Activated naive CD4-positive, alpha-beta T cell treated with anti-CD3 and anti-CD28 coated beads for 36 hours (primary cell): ENCODE measurements at places on chromosomes 11 and 22.

DNA sequence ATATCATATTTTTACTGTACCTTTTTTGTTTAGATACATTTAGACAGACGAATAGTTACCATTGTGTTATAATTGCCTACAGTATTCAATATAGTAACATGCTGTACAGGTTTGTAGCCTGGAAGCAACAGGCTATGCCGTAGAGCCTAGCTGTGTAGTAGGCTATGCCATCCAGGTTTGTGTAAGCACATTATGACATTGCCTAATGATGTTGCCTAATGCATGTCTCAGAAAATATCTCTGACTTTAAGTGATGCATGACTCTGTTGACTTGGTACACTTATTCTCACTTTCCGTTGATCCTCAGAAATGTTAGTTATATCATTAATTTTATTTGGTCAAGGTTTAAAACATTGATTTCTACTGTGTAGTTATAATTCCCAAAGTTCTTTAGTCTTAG lies 39.9 kb downstream of the OR2AT4 start:
- DNase-seq: no peak

- no peak for DNase-seq
Observed at GRCh38 chr11:69516526-69516925, 35.1 kb downstream of the LINC01488 start.

DNA sequence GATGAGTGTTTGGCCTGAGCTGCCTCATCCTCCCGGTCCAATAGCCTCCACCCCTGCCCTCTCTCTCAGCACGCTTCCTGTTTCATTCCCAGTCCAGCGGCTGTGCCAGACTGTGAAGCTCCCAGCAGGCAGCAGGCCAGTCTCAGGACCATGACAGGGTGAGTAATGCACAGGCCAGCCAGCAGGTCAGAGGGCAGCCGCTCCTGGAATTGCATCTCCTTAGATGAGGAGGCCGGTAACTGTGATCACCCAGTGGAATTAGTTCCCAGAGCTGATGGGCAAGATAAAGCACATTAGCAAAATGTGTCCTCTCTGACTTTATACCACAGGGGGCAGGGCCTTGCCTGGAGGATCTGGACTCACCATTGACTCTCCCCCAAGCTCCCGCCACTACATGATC lies 251.2 kb downstream of the ETS1 start:
- no peak for DNase-seq

GRCh38 chr11:92929653-92930052 lies 39.8 kb upstream of the MTNR1B start:
- DNase-seq: no peak

DNA sequence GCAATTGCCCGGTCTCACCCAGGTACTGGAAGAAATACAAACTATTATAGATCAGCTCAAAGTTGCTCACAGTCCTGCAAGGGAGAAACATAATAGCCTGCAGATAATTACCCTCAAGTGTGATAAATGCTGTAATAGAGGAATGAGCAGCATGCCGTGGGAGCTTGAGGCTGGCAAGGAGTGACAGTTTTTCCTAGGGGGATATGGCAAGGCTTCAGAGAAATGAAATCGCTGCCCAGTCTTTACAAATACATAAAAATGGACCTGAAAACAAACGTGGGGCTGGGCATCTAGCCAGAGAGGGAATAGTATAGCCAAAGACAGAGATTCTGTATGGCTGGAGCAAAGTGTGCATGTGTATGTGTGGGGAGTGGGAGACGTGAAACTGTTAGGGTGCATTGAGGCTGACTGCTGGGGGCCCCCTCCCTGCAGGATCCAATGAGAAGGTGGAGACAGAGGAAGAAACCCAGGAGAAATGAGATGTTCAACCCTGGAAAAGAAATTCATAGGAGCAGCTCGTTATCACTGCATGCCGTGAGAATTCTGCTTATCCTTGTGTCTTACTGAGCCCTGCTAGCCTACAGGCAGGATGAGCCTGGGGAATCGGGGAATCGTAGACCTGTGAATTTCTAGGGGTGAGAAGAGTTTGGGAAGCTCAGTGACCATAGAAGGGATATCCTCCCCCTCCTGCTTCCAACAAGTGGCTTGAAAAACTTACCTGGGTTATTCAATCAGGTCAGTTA lies 167.0 kb downstream of the LDLRAD3 start:
- DNase-seq: no peak

GRCh38 chr11:57322256-57323166 lies 2.2 kb downstream of the TNKS1BP1 start:
- DNase-seq: peak; percentile 50

DNA sequence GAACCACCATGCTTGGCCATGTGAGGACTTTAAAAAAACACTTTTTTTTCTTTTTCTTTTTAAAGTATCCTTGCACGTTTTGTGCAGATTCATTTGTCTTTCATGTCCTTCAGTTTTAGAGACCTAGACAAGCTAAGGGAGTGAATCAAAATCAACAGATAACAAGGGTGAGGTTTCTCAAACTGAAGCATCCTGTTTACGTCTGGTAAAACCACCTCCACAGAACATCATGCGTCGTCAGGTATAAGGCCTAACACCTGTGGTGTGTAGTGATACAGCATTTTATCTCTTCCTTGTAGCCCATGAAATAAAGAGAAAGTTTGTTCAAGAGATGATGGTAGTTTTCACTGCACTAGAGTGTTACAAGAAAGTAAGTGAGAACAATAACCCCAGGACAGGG lies 26.3 kb upstream of the CSF2RB start:
- no peak for DNase-seq

- no peak for DNase-seq
Observed at GRCh38 chr11:110298301-110298765, 1.9 kb upstream of the RDX start.

GRCh38 chr11:45048870-45049691 lies 97.4 kb upstream of the PRDM11 start:
- DNase-seq: no peak
